ENCODE measurements at places on chromosomes 1 and 21.

DNA sequence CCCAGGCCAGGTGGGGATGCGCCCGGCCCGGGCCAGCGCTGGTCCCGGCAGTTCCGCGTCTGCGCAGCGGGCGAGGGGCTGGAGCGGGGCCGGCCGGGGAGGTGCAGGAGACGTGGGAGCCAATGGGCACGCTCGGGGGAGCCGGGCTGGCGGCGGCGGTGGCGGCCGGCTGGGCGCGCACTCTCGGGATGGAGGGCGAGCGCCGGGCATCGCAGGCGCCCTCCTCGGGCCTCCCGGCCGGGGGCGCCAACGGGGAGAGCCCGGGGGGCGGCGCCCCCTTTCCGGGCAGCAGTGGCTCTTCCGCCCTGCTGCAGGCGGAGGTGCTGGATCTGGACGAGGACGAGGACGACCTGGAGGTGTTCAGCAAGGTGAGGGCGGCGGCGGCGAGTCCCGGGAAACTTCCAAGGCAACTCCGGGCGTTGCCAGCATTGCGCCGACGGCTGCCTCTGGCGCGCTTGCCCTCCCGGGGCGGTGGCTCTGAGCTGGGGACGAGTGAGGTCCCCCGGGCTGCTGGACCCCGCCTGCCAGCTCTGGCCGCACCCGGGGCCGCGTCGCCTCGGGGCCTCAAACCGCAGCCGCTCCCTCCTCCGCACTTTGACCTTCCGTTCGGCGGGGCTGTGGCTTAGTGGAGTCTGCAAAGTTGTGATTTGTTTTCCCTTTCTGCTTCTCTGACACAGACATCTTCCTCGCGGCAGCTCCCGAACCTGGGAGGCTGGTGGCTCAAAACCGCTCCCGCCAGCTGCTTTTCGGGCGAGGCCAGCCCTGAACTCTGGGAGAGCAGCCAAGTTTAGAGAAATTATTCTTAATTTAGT lies at the start of gene SNX7:
Gene SNX7, plus strand, starts transcription at position 178 of the 812 bp plus-strand sequence. Its CDS starts 11 bp downstream, at position 189.
- DNase-seq: peak; percentile 83

DNA sequence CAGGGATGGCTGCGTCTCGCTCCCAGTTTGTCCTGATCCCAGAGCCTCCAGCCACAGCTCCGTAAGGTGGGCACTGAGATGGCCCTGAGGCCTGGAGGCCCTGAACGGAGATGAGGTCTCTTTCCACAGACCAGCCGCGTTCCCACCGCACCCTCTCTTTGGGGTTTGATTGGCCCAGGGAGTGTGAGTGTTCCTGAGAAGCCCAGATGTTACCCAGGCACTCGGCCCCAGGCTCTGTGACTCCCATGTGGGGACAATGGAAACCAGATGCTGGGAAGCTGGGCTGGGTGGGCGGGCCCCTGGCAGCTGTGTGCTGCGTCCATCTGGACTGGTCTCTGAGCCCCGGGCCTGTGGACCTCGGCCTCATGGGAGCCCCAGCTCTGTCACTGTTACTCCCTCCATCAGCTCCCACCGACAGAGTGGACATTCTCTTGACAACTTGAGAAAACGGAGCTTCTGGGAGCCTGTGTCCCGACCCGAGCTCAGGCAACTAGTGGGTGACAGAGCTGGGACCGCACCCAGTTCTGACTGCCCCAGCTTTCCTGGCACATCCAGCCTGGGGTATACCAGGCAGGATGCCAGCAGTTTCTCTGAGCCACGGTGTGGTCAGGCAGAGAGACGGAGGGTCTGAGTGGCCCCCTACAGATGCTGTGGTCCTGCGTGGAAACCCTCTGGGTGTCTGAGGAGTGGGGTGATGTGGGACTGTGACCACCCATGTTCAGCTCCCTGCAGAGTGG lies 9.8 kb upstream of the COL6A1 start:
- no peak for DNase-seq

- DNase-seq: peak; percentile 44
Measured at GRCh38 chr1:20485527-20486456, at the start of gene CAMK2N1. CAMK2N1 (minus strand) TSS chr1:20486210; CDS start chr1:20485379, 831 bp downstream.

DNA sequence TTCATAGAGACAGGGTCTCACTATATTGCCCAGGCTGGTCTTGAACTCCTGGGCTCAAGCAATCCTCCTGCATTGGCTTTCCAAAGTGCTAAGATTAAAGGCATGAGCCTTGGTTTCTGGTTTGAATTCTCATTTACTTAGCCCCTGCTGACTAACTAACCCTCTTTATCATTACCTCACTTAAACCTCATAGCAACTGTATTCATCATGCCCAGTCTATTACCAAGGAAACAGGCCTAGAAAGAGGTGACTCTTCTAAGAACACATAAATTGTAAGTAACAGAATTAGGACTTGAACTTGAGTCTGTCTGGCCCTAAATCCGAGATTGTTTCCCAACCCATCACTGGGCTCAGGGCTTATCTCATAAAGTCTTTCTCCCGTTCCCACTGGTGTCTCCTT lies 44.2 kb downstream of the TMEM53 start:
- no peak for DNase-seq

GRCh38 chr1:171935086-171935485 lies 93.8 kb downstream of the DNM3 start:
- DNase-seq: no peak

- DNase-seq: no peak
Measured at GRCh38 chr1:52549267-52549666, 3.6 kb downstream of the TUT4 start.

- DNase-seq: no peak
Measured at GRCh38 chr1:212702672-212703071, 3.0 kb upstream of the BATF3 start.

GRCh38 chr1:178937695-178938094 lies 66.8 kb upstream of the ANGPTL1 start:
- no peak for DNase-seq

DNA sequence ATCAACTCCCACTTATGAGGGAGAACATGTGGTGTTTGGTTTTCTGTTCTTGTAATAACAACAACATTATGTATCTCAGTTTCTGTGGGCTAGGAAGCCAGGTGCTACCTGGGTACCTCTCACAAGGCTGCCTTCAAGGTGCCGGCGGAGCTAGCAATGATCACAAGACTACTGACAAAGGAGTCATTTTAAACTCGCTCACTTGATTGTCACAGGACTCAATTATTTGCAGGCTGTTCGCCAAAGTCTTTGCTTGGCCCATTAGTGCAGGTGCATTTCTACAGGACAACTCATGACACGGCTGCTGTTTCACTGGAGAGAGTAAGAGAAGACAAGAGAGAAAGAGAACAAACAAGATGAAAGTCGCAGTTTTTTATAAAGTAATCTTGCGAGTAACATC lies 1237.4 kb upstream of the TMPRSS15 start:
- DNase-seq: no peak

GRCh38 chr1:3245344-3245743 lies 176.3 kb downstream of the PRDM16 start:
- DNase-seq: no peak

DNA sequence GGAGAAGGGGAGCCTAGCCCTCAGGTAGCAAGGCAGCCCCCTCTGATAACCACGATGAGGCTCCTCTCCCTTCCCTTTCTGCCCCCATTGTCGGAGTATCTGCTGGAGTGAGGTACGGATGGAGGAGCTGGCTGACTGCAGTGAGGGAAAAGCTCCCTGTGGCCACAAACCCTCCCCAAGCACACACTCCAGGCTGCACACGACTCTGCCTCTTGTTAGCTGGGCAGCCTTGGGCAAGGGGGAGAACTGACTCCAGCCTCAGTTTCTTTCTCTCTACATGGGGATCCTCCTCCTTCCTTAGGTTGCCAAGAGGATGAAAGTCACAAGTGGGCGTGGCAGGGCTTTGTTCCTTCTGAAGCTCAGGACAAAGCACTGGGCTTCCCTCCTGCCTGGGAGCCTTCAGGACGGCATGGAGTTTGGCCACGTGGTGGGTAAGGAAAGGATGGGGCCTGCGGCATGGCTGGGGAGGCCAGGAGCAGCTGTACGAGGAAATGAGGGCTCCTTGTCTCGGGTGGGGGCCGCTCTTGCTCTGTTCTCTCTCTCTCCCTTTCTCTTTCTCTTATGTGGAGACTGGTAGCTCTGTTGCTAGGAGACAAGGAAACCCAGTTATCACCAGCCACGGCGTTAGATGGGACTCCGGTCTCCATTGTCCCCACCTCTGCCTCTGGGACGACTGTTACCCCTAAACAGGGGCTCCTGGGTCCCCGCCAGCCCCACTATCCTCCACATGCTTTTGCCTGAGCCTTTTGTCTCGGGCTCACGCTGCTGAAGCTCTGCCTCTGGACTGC lies 39.7 kb downstream of the LRP8 start:
- no peak for DNase-seq

GRCh38 chr21:28959367-28960099 lies 33.1 kb downstream of the LTN1 start:
- peak; percentile 28 for DNase-seq

DNA sequence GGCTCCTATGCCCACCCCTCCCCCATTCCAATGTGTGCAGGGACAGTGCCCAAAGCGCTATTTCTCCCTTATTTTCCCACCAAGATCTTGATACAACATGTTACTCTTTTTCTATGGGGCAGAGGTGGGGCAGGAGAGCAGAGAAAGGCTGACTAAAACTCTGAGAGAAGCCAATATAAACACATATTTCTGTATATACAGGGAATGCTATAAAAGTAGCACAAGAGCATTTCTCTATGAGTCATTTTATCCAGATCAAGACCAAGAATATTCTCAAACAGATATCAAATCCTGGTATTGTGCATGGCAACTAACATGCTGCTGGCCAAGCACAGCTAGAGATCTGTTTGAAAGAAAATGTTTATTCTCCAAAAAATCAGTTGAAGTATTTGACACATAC lies 7.3 kb downstream of the WDR26 start:
- peak; percentile 90 for DNase-seq

- no peak for DNase-seq
Measured at GRCh38 chr1:37948841-37949240, 2.0 kb upstream of the INPP5B start.

GRCh38 chr1:70156529-70157120 lies 48.8 kb downstream of the LRRC40 start:
- no peak for DNase-seq

DNA sequence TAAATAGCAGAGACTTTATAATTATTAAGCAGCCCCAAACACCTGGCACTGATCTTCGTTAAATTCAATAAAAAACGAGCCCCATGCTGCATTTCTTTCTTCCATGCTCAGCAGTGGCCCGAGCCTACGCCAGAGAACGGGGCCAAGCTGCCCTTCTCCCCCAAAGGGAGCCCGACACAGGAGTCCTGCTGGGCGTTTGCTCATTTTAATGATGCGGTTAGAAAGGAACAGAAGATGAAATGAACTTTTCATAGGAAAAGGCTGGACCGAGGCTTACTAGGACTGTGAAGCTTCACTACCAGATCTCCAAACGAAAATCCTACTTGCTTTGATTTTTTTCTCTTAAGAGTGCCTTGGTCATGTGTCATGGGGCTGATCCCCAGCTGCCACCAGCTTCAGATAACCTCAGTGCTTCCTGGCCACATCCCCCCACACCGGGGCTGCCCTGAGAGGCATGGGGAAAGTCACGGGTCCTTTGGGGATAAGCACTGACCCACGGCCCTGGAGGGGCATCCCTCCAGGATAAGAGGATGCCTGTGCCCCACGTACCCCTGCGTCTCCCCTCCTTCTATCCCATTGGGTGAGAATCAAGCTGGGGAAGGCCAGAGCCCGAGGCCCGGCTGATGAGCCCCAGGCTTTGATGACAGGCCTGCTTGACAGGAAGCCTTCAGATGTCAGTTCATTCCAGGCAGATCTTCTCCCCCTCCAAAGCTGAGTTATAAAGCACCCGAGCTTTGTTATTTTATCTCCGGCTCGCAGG lies 34.2 kb downstream of the PGBD5 start:
- DNase-seq: no peak

GRCh38 chr21:36820176-36821031 lies 121.5 kb downstream of the SIM2 start:
- no peak for DNase-seq

DNA sequence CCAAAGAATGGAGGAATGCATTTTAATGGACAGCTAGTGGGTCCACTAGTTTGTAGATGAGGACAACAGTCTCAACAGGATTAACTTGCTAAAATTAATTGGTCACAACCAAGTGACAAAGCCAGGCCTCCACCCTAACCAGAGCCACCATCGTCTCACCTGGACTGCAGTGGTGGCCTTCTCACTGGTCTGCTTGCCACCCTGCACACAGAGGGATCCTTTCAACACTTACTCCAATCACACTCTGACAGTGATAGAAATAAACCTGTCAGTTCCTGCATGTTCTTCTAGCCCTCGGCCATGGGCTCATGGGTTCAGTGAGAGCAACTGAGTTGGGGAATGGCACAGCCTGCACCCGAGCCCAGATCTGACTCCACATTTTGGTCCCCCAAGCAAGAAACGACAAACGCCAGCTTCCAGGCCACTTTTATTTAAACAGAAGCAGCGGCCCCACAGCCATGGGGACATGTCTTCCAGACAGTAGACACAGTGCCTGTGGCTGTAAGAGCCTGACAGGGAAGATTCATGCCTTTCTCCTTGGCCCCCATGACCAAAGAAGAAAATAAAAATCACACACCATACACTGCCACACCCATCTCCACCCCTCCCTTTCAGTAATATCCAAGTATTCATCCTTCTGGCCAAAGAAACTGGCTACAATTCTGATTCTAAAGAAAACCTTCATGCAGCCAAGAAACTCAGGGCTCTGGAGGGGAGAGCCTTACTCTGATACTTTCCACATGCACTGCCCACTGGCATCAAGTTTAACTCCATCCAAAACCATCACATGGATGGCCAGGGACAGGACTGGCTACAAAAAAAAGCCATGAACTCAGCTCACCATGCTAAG lies 37.6 kb downstream of the DHCR24 start:
- DNase-seq: no peak

DNA sequence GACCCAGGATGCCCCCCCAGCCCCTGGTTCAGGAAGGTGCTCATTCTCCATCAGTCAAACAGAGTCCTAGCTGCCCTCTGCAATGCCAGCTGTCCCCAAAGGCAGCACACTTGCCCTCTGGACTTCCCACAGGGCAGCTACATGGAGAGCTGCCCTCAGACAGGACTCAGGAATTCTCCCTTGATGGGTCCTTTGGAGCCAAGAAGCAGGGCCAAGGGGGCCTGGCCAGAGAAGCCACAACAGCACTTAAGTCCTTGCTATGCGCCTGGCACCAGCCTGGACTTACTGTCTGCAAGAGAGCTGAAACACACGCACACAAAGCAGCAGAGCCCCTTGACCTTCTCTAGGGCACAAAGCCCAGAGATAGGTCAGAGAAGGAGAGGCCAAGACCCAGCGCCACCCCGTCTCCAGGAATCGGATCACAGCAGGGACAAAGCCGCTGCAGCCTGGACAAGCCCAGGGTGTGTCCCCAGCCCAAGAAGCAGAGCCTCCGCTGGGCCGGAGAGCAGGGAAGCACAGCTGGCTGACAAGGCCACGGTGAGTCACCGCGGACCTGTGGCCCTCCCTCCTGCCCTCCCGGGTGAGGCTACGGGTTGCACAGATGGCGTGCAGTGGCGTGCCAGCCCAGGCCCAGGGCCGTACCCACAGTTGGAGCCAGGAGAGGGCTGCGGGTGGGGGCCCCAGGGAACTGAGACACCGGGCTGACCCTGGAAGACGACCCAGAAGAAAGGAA lies 1.7 kb downstream of the WNT9A start:
- DNase-seq: peak; percentile 91
